ENCODE measurements at places on chromosomes 12 and 14.

DNA sequence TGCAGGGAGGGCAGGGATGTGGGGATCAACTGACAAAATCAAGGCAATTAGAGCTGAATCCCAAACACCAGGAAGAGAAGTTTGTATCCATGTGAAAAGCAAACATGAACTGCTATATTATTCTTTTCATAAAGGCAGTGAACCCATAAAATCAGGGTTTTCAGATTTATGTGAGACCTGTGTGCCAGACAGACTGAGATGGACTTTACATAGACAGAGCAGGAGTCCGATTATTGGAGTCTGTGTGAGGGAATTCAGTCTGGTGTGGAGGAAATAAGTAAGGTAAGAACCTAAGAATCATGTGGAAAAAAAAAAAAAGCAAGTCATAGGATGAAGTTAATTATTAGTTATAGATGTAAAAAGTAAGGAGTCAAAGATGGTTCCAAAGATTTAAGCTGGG lies 45.1 kb upstream of the SYCP3 start:
- DNase-seq = no peak

DNA sequence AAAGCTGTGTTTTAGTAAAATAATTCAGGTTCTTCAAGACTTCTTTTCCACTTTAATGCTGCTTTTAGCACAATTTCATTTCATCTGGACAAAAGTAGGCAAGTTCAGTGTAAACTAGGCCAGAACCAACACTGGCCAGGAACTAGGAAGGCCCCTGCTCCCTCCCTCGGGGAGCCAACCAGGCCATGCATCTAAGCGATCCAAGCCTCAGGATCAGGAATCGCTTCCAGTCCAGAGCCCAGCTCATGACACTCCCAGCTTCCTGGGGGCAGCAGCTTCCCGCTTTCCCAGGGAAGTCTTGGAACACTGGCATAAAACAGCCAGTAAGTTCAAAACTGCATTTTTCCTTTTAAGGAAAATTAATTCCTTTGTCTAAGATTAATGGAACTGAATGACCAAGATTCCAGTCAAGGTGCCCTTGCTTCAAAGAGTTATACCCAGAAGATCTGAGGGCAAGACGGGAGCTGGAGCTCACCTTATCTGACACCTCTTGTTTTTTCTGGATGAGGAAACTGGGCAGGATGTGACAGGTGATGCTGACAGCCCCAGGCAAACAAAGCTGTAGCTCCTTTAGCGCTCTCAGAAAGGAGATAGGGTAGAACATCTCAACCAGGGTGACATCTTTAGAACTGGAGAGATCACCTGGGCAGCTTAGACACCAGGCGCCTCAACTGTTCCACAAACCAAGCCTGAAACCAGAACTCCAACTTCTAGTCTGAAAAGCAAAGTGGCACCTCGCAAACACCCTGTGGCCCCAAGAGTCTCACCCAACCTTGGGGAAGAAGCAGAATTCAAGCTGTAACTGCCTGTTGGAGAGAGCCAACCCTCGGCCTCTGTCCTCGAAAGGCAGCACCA lies 61.4 kb upstream of the PNMA1 start:
- DNase-seq = no peak

DNA sequence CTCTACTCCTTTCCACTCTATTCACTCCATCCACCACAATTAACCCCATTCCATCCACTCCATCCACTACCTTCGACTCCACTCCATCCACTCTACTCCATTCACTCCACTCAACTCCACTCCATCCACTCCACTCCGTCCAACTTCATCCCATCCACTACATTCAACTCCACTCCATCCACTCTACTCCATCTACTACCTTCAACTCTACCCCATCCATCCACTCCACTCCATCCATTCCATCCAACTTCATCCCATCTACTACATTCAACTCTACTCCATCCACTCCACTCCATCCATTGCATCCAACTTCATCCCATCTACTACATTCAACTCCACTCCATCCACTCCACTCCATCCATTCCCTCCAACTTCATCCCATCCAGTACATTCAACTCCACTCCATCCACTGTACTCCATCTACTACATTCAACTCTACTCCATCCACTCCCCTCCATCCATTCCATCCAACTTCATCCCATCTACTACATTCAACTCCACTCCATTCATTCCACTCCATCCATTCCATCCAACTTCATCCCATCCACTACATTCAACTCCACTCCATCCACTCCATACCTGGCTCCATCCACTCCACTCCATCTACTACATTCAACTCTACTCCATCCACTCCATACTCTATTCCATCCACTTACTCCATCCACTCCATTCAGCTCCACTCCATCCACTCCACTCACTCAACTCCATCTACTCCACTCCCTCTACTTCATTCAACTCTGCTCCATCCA lies 16.4 kb downstream of the HNF1A start:
- DNase-seq = no peak

DNA sequence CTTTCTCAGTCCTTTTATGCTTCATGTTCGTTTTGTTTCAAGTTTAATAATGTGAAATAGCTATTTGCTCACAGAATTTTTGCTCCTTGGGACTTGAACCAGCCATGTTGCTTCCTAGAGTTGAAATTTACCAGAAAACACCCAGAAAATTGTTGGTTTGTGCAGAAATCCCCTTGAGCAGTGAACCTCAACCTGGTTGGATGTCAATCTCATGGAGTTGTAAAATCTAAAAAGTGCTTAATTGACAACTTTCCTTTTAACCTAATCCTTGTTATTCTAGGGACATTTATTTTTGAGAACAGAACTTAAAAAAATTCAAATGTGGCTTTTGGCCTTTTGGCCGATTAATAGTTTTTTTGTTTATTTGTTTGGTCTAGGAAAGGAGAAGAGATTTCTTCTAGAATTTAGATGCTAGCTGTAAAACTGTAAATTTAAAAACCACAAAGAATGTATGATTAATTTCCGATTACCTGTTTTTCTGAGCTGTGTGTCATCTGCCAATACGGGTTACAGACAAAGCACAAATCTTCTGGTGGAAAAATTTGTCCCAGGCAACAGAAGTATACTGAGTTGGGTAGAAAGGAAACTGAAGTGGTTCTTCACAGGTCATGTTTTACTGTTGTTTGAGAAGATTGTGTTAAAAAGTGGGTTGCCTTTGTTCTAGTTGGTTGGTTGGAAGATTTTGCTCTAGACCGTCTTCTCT lies 154.4 kb downstream of the FUT8 start:
- no peak for DNase-seq

DNA sequence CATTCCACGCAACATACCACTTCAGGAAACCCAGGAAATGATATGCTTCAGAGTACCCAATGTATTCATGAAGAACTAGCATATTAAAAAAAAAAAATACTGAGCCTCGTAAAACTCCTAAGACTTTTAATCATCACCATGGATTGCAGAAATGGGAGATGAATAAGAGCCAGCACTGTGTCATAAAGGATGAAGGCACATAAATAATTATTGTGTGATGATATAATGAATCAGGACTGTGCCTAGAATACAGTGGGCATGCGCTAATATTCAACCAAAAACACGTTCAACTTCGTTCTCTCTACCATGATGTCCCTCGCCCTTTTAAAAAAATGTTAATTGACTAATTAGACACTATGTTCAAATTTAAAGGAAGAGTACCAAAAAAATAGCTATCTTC lies 68.7 kb downstream of the CIT start:
- no peak for DNase-seq

Measured in activated effector memory CD4-positive, alpha-beta T cell treated with anti-CD3 and anti-CD28 coated beads, Interleukin-2, amount 50 U/mL, for 16 hours (primary cell).